ENCODE measurements at places on chromosomes 4 and X.

GRCh38 chr4:77344784-77345183, 187.8 kb downstream of the CCNG2 start:
- no peak for DNase-seq

- DNase-seq, result no peak
These were observed 46.3 kb downstream of the ARHGAP6 start for GRCh38 chrX:11619441-11619840.

DNA sequence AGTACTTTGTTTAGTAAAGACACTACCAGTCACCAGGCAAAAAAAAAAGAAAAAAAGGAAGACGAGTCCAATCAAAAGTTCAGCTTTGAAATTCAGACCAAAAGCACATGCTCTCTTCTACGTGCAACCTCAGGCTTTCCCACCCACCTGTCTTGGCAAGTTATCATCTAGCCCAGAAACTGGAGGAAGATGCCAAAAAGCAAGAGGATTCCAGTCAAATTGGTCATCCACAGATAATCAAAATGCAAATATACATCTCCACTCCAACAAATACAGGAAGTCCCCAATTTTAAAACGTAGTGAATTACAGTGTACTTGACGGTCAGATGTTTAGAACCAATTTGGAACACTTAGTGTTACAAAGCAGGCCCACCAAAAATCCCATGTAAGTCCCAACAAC, 96.5 kb downstream of the PALLD start:
- no peak for DNase-seq

DNA sequence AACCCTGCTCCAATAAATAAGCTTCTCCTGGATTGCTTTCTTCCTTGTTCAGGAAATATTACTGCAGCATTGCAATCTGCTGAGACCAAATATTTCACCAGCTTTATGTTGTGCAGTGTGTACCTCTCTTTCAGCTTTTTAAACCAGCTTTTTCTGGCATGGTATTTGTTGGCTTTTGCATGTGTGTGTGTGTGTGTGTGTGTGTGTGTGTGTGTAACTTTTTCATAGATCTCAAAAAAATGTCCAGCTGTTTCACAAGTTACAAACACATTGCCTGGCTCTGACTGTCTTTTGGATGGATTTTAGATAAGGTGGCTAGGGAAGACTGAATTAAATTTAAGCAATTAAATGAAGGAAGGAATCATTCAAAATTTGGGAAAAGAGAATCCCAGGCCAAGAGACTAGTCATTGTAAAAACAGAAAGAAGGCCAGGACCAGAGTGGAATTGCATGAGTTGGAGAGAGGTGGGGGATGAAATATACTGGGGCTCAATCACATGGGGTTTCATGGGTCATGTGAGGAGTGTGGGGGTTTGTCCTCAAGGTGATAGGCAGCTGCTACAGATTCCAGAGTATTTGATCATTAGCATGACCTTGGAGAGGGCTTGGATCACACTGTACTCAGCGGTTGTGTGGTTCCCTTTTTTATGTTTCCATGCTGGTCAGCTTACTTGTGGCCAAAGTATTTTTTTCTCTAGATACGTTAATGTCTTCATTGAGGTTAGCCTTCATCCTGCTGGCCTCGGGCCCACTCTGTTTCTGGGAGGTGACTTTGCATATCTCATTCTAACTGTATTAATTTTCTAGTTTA, 357.7 kb upstream of the BOD1L1 start:
- no peak for DNase-seq

- no peak for DNase-seq
These were observed 43.7 kb downstream of the TASL start for GRCh38 chrX:30533835-30534234.

GRCh38 chrX:132022967-132023895, at the start of gene STK26:
Gene STK26 (plus strand): TSS chrX:132023302. CDS start chrX:132023618, 316 bp downstream.
- peak; percentile 7 for DNase-seq

DNA sequence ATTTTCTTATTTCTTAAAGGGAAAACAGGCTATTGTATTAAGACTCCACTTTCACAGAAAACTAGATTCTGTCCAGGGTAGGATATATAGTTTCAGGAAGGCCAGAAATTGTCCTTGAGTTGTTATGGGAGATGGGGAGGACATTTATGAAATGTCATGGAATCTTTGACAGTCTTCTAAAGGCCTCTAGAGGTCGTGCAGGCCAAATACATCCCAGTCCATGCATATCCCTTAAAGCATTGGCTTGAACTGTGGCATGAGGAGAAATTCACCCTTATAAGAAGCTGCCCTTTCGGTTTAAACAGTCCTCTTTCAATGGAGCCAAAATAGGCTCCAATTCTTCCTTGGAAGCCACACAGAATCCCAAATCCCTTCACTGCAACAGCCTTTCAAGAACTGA, 183.6 kb upstream of the NOCT start:
- no peak for DNase-seq

DNA sequence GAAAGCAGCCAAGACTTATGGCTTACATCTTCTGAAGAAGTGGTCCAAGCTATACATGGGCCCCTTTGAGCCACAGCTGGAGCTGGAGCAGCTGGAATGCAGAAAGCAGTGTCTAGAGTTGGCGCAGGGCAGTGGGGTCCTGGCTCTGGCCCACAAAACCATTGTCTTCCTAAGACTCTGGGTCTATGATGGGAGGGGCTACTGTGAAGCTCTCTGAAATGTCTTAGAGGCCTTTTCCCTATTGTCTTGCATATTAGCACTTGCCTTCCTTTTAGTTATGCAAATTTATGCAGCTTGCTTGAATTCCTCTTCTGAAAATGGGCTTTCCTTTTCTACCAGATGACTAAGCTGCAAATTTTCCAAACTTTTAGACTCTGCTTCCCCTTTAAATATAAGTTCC, 15.3 kb downstream of the NPY1R start:
- DNase-seq, result no peak

DNA sequence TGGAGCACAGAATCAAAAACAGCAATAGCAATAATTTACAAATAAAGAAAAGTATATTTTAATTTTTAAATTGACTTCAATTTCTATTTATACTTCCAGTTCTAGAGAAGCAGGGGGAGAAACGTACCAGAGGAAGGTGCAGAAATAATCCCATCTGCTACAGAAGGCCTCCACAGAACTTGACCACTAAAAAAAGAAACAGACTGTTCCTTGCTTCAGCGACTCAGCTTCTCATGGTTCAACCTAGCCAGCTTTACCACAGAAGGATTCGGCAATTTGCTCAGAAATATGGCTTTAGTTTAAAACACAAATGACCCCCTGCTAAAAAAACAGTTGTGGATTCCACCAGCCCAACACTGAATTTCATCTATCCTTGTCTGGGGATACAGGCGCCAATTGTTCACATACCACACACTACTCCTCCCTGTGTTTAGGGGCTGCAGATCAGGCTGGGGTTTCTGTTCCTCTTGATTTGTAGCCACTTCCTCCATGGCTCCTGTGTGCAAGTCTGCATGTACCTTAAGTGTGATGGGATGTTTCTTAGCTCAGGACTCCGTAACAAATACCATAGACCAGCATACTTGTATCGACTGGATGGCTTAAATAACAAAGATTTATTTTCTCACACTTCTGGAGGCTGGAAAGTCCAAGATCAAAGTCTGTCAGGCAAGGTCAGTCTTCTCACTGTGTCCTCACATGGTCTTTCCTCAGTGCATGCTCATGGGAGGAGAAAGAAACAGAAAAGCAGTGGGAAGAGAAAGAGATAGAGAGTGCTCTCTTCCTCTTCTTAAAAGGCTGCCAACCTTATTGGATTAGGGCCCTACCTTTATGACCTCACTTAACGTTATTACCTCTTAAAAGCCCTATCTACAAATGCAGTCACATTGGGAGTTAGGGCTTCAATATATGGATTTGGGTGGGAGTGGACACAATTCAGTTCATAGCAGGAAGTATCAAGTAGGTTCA, 79.1 kb downstream of the AMOT start:
- DNase-seq, result no peak

DNA sequence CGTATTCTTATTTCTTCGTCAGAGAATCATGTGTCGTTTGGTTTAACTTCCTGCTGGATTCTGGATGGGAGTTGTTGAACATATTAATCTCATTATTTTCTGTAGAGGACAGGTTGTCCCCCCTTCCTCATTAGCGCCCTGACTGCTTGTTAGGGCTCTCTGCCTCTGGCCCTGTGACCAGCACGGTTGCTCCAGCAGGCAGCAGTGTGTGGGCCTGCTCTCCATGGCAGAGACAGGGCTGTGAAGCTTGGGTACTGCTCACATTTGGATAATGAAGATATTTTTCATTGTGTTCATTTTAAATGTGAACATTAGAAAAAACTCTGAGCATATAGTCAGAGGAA, 102.7 kb downstream of the KLHL8 start:
- DNase-seq, result no peak

GRCh38 chr4:16682975-16683374, 215.5 kb downstream of the LDB2 start:
- no peak for DNase-seq

DNA sequence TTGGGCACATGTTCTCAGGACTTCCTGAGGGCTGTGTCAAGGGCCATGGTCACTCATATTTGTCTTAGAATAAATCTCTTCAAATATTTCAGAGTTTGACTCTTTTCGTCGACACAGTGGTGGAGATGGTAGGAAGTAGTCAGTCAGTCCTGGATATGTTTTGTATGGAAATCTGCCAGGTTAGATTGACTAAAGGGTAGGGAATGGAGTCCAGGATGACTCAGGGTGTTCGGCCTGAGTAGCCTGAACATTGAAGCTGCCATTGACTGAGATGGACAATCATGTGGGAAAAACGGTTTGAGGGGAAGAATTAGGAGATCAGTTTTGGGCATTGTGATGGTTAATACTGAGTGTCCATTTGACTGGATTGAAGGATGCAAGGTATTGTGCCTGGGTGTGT, 177.1 kb upstream of the CENPE start:
- no peak for DNase-seq

- DNase-seq, result no peak
These were observed 5.2 kb upstream of the RBMXL3 start for GRCh38 chrX:115183980-115184379.

DNA sequence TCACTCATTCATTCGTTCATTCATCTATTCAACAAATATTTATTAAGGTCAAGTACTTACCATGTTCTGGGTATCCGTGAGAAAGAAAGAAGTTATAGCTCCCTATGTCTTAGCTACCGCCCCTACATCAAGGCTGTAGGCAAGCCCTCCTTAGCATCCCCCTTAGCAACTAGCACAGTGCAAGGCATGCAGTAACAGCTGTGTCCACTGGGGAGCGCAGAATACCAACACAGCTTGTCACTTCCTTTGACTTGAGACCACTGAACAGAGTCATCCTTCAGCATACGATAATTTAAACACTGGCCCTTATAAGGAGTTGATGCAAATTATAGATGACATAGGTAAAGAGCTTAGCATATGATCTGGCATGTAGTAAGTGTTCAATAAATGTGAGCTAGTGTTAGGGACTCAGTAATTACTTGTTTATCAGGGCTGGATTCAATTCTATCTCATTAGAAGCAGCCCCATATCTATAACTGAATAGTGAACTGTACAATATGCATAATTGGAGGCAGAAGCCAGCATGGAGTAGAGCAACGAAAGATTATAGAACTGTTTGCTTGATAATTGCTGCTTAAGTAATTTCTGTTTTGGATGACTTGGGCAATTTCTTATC, 8.7 kb downstream of the KIAA1210 start:
- DNase-seq, result peak; percentile 27

- DNase-seq, result no peak
These were observed 614.8 kb upstream of the TECRL start for GRCh38 chr4:65023883-65024670.

DNA sequence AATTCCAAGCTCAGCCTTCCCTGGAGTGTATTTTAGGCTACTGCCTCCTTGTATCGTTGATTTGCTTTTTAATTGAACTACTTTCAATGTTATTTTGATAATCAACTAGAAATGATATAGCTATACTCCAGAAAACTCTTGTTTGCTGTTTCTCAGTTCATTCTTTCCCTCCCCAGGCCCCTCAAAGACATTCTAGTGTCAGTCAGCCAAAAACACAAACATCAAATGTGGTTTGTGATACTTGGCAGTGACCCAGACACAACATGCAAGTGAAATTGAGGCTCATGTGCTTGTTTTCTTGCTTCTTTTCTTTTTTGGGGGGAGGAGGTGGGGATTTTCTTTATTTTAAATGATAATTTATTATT, 7.6 kb downstream of the FAT4 start:
- no peak for DNase-seq

DNA sequence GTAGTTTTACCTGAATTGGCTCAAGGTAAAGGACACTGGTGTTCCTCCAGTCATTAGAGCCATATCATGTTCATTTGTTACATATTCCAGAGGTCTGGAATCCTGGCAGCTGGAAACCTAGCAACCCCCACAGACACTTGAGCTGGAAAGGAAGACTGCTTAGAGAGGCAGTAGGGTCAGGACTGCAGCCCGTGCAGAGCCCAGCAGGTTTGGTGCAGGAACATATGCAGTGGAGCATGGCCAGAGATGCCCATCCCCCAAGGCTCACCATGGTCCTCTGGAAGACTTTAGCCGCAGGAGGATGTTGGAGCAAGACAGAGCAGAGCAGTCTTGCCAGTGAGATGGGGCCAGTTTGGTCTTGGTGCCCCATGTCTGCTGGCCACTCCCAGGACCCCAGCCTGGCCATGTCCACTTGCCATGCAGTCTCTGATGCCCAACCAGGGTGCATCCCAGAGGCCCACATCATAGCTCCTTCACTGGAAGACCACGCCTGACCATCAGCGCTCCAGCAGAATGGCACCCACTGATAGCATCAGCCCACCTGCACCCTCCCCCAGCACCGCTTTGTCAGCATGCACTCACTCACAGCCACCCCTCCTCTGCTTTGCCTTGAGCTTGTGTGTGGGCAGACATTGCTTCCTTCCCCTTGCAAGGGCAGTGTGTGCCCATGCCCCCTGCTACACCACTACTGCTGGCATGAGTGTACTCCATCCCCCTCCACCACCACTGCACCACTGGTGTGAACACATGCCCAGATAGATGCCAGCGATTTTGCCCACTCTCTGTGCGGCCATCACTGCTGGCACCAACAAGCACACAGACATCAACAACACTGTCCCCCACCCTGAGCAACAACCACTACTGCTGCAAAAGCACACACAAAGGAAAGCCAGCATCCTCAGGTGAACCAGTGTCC, 190.3 kb upstream of the SPOCK3 start:
- no peak for DNase-seq

DNA sequence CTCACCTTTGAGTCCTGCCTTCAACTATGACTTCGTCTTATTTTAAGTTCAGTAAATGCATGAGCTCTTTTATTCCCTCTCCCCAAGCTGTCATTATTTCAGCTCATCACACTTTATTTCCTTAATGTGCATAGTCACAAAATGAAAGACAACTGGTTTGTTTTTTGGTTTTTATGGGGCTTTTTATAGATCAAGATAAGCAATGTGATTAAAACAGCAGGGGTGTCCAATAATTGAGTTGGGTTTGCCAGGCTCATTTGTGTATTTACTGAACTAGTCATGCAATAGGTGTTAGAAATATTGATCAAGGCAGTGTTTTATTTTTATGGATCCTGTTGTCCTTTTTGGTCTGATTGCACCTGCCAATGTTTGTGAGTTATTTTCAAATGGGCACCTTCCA, 102.2 kb downstream of the FRMPD4 start:
- DNase-seq, result no peak

DNA sequence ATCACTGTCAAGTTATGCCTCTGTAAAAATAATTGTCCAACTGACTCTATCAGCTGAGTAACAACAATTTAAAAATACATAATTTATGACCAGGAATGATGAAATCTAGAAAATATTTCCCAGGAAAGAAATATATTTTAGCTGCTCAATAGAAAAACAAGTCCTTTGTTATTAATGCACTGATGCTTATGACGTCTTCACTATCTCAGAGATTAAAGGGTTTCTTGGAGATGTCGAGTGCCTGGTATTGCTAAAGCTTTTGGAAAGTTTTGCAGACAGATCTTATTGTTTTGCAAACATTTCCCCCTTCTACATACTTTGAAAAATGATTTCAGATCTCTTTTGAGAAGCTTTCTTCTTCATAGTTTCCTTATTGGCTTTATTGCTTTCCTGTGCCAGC, 154.6 kb upstream of the RPS6KA3 start:
- no peak for DNase-seq
